Activated T-cell treated with anti-CD3 and anti-CD28 coated beads for 24 hours (primary cell): ENCODE measurements at places on chromosomes 3 and 15.

DNA sequence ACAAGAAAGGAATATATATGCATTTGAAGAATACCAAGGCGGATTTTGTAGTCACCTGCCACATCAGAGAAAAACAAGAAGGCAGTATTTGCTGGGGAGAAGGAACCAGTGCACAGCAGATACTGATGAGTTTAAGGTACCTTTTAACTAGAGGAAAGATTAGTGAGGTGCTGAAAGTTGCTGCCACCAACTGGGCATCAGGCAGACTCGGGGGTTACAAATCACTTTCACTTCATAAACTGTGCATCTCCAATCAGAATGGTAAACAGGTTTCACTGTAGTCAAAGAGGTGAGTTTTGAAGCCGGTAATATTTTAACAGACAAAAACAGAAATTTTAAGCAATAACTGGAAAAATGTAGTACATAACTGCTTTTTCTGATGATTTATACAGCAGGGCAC, 4.1 kb downstream of the FBN1 start:
- DNase-seq, result no peak

GRCh38 chr15:101131489-101132389, 120.1 kb downstream of the CHSY1 start:
- DNase-seq, result no peak

DNA sequence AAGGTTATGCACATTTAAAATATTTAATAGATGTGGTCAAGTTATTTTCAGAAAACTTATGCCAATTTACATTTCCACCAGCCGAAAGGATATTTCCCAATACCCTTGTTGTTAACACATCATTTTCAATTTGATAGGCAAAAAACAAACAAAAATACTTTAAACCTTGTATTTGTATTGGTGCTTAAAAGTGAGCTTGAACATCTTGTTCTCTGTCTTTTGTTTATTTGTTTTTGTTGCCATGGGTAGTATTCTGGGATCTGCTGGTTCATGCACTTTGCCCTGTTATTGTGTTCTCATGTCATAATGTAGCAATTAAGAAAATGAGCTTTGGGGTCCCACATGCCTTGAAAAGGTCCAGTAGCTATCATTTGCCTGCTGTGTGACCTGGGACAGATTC, 191.4 kb downstream of the LRTM1 start:
- DNase-seq, result no peak

GRCh38 chr3:10291641-10292040, 1.1 kb downstream of the GHRL start:
- no peak for DNase-seq

- no peak for DNase-seq
Measured at GRCh38 chr3:17119201-17120072, 234.7 kb downstream of the PLCL2 start.

- no peak for DNase-seq
Measured at GRCh38 chr15:95620934-95621579, 709.4 kb upstream of the NR2F2 start.

- DNase-seq, result no peak
Measured at GRCh38 chr3:125478326-125478725, 41.7 kb downstream of the SNX4 start.

GRCh38 chr15:39266890-39267289, 314.0 kb upstream of the THBS1 start:
- no peak for DNase-seq

DNA sequence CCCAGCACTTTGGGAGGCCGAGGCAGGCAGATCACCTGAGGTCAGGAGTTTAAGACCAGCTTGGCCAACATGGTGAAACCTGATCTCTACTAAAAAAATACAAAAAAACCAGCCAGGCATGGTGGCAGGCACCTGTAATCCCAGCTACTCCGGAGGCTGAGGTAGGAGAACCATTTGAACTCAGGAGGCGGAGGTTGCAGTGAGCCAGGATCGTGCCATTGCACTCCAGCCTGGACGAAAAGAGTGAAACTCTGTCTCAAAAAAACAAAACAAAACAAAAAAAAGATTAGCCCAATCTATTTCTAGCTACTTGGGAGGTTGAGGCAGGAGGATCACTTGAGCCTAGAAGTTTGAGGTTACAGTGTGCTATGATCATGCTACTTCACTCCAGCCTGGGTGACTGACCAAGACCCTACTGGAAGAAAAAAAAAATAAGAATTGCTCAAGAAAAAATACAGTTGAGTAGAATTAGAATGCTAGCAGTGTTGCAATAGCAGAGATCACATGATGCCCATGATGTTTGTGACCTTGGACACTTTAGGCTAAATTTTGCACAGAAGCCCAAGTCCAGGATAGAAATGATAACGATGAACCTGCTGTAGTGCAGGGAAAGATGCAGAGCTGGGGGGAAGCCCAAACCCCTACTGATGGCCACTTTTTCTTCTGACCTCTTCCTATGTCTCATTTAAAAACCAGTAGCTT, 162.2 kb downstream of the LPP start:
- DNase-seq, result no peak

- DNase-seq, result no peak
Measured at GRCh38 chr15:67520321-67521028, 456 bp upstream of the C15orf61 start.
